ENCODE measurements at places on chromosomes 12 and 14.

DNA sequence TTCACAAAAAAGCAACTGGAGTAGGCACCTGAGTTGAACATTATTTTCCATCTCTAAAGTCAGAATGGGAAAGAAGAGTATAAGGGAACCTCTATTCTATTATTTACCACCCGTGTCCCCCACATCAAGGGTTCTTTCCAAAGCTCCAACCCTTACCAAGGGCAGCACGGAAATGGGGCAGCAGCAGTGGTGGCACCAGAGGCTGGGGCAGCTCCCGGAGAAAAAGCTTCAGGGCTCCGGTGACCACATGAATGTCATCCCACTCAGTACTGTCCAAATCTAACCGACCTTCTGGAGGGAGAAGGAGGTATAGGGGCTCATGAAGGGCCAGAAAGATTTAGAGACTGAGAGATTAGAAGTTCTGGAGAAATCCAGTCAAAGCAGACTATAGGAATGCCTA lies 5.8 kb downstream of the ARHGAP9 start:
- DNase-seq, result no peak

GRCh38 chr12:47509398-47509851 lies 196.4 kb downstream of the RPAP3 start:
- DNase-seq, result no peak

- no peak for DNase-seq
These were observed 280.8 kb downstream of the ATXN7L3B start for GRCh38 chr12:74818412-74818811.

DNA sequence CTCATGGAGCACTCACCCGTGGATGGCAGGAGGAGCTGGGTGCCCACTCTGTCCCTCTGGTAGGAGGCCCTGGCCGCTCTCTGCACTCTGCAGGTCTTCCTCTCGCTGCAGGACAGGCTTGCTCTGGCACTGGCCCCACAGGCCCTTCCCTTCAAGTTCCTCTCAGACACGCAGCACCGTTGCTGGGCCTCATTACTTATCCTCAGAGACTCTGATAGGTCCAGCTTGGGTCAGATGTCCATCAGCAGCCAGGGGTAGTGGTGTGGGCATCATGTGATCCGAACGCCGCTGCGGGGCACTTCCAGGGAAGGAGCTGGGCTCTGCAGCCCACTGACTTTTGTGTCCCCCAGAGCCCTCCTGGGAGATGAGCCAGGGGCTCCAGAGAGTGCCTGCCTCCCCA lies 11.8 kb downstream of the OTUB2 start:
- DNase-seq, result no peak

DNA sequence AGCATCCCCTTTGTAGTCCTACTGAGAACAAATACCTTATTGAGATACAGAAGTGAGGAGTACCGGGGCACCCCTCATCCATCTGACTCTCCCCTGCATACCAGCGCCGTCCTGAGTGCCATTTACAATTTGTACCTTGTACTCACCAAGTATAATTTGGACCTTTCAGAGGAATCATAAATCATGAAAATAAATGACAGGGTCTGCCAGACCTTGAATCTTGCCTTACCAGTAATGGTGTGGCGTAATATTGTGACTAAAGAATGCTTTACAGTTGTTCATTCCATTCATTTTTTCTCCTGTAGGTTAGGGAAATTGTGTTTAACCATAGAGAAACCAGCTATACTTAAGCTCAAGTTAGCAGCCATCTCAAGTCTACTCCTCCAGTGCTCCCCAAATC lies 243.7 kb upstream of the RGS6 start:
- no peak for DNase-seq

DNA sequence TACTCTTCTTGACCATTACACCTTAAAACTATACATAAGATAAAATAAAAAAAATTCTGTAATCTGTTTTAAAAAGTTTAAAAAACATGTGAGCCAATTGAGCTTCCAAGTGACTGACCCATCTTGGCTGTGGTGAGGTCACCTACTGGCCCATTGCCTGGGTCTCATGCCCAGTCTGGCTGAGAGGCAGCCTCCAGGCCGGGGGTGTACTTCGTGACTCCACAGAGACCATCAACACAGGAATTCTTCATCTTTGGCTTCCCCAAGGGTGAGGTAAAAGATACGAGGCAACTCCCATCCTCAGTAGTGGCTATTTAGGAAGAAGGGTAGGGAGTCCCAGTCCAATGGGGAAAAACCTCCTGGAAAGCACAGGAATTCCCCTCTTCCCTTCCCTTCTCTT lies 113.2 kb downstream of the APAF1 start:
- DNase-seq, result peak; percentile 33
